T-helper 22 cell (primary cell): ENCODE measurements at places on chromosomes 11 and 22.

- DNase-seq = no peak
Observed at GRCh38 chr11:68387840-68388239, 72.7 kb upstream of the PPP6R3 start.

GRCh38 chr11:128814856-128815705 lies 52.0 kb downstream of the KCNJ1 start:
- DNase-seq = no peak

- DNase-seq = no peak
Observed at GRCh38 chr11:115269191-115269950, 234.8 kb downstream of the CADM1 start.

DNA sequence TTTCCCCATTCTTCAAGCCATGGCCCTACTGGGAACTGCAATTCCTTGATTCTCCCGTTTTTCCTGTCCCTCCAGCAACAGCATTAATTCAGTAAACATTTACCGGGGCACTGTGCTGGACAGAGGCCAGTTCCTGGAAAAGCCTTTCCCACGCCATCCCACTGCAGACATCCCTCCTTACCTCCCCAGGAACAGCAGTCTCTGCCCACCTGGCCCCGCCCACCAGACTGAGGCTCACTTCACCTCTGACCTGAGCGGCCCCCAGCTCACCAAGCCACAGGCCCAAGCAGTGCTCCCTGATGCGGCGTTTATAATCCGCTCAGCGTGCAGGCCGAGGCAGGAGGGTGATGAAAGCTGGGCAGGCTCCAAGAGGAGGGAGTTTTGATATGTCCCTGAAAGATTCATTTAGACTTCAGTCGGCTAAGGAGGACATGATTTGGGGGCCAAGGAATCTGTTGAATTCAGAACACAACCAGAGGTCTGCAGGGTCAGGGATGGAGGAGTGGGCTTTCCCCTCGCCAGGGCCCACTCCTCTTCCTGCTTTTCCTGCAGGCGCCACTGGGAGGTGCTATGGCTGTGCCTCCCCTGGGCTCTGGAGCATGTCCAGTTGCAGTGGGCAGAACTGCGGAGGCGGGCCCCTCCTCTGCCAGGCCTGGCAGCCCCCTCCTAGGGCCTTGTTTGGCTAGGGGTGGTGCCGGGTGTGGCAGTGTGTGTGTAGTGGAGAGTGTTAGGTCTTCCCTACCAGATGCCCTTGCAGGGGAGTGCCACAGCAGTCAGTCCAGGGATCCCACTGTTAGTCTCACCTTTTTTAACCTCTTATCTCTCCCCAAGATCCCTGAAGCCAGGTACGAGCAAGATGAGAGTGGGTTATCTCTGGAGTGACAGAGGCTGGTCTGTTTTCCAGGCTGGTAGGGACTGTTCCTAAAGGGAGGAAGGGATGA lies 1.4 kb upstream of the TAGLN start:
- no peak for DNase-seq

GRCh38 chr11:94593030-94593429 lies 25.9 kb downstream of the PIWIL4 start:
- DNase-seq = no peak

GRCh38 chr11:39102236-39102635 lies 2357.2 kb downstream of the LRRC4C start:
- no peak for DNase-seq

- no peak for DNase-seq
Observed at GRCh38 chr22:41001722-41002122, 50.5 kb downstream of the RBX1 start.

DNA sequence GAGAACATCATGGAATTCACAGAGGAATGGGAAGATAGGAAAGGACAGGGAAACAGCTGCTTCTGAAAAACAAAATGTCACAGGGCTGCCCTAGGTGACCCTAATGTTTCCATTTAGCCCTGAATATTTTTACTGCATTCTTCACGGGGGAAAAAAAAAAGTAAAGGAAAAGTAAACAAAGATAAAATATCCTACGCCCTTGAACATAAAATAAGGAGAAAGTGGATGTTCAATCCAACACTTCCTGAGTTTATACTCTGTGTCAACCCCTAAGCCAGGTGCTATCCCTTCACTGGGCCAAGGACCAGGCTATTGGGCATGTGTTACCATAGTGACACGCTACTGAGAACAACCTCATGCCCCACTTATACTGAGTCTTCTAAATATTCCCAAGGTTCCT lies 84.7 kb downstream of the FAM76B start:
- DNase-seq = no peak

- DNase-seq = no peak
Observed at GRCh38 chr11:11988099-11988651, 20.3 kb downstream of the DKK3 start.

DNA sequence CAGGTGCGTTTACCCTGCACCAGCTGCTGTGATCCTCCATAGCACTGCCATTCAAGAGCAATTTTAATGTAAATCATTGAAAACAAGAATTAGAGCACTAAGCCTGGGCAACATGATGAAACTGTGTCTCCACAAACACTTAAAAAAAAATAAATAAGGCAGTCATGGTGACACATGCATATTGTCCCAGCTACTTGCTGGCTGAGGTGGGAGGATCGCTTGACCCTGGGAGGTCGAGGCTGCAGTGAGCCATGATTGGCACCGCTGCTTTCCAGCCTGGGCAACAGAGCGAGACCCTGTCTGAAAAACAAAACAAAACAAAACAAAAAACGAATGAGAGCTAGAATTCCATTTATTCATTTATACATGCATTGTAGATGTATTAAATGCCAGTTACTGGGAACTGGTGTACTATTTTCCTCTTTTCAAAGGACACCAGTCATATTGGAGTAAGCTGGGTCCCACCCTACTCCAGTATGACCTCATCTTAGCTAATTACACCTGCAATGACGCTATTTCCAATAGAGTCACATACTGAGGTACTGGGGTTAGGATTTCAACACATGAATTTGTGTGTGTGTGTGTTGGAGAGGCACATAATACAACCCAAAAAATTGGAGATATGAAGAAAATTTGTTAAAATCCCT lies 101.9 kb downstream of the MICAL2 start:
- no peak for DNase-seq

GRCh38 chr22:47168900-47169800 lies 406.7 kb downstream of the TBC1D22A start:
- no peak for DNase-seq

GRCh38 chr11:113814181-113814580 lies 34.6 kb downstream of the CLDN25 start:
- no peak for DNase-seq

DNA sequence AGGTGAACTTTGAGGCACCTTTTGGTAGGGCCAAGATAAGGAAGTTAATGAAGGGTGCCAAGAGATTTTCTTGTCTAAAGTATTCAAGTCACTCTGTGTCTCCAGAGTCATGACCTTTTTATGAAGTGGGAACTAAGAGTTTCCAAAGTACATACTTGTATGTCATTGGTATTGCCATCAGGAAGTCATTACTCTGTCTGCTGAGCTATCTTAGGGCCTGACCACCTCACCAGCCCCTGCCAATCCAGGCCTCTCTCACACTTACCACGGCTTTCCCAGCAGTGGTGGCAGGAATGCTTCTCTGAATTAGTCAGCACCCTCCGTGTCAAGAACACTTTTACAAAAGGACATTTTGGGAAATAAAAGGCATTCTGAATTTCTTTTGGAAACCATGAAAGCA lies 192.8 kb upstream of the MTNR1B start:
- DNase-seq = no peak

DNA sequence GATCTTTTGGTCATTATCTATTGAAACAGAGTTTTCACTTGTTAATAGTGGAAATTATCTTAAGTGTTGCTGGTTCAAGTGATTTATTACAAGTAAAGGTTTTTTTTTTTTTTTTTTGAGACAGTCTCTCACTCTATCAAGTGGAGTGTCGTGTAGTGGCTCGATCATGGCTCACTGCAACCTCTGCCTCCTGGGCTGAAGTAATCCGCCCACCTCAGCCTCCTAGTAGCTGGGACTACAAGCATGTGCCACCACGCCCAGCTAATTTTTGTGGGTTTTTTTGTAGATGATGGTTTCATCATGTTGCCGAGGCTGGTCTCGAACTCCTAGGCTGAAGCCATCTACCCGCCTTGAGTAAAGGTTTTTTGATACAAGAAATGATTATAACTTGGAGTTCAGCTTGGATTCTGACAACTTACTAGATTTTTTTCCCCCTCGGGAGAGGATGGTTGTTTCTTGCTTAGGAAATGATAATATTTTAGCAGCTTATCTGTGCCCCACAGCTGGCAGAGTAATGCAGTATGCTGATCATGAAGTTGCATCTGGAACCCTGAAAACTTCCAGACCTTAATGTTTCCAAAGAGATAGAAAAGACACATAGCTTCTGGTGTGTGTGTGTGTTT lies 68.9 kb downstream of the MTMR3 start:
- DNase-seq = no peak
